ENCODE measurements at places on chromosomes 5 and 9. TPM values are rescaled to one million over a fixed set of nuclear protein-coding genes. Genes with fewer than 3 reads are reported as not detected.

The ARID3C gene
- polyA plus RNA-seq, result not detected

The SLC6A7 gene
- not detected for polyA plus RNA-seq

The ANKRD33B gene
- 1.3 TPM for polyA plus RNA-seq

The GDF9 gene
- polyA plus RNA-seq, result 0.18 TPM

The SLC36A2 gene
- 0.14 TPM for polyA plus RNA-seq

Measured in right cardiac atrium (tissue), 5 donors.